ENCODE measurements at places on chromosomes 6 and 20.
A peak's percentile ranks its signal among the peaks of the same experiment; 100 is the strongest.

- no peak for DNase-seq
Measured at GRCh38 chr6:41025966-41026530, 13.0 kb downstream of the UNC5CL start.

GRCh38 chr20:19970256-19970765 is 46.9 kb upstream of the NAA20 start:
- no peak for DNase-seq

GRCh38 chr6:90083891-90084290 is 189.6 kb downstream of the GJA10 start:
- DNase-seq: no peak

GRCh38 chr6:43143235-43144128 is 27.6 kb upstream of the SRF start:
- DNase-seq: peak; percentile 96

DNA sequence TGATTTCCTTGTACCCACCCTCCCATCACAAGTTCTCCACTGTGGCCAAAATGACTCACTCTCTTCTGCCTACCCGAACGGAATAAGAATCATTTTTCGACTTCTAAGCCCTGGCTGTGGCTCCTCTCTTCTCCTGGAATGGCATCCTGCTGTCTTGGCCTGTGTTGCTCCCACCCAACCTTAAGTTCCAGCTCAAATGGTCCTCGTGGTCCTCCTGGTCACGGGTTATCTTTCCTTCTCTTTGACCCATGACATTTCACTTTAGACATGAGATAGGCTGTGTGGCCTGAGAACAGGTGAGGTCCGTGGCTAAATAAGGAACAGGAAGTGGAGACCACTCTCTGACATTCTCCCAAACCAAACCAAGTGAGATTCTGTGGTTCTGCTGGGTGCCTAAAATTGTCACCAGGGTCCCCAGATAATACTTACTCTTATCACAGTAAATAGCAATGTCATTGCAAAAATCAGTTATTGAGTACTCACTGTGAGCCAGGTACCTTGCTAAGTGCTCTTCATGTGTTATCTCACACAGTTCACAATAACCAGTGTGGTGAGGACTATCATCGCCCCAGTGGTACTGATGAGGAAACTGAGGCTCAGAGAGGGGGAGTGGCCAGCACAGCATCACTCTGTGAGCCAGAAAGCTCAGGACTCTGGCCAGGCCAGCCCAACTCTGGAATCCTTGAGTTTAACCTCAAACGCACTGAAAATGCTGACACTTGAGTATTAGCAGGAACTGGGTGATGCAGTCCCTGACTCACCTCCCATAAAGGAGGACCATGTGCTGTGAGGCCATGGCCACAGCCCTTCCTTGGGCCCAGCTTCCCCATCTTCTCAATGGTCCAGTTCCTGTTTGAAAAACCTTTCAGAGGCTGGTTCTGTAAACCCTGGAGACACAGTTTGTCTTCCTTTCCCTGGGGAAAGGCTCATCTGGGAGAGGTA is 74.8 kb upstream of the SIRPA start:
- peak; percentile 90 for DNase-seq

DNA sequence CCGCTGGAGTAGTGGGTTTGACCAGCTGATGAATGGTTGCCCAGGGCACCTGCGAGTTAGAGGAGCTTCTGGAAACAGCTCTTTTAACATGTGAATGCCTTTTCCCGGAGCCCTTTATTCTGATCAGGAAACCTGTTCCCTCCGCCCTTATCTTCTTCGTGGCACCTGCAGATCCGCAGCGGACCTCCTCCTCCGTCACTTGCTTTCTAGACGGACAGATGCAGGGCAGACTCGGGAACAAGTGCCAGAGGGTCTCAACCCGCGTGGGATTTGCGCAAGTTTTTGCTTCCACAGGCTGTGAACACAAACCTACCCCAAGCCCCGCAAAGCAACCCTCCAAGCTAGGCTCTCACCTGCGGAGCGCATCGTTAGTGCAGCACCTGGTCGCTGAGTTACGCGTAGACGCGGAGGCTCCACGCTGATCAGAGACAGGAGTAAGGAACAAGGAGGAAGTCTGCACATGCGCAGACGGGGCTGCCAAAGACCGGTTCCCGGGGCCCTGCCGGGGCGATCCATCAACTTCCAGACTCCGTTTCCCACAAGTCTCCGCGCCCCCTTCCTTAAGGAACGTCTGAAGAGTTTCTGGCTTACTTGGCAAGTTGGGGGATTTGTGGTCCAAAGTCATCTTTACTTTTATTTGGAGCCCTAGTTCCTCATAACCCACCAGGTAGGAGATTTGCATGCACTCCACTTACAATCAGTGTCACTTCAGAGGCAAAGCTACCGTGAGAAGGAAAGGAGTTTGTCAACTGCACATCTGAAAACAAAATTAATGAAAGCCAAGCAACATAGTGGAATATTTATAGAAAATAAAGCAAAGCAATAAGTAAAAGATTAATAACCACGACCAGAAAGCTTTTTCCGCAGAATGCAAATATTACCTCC is 52.7 kb upstream of the ELMO2 start:
- peak; percentile 11 for DNase-seq

- DNase-seq: peak; percentile 61
Measured at GRCh38 chr6:33207552-33208090, 679 bp upstream of the RING1 start.

DNA sequence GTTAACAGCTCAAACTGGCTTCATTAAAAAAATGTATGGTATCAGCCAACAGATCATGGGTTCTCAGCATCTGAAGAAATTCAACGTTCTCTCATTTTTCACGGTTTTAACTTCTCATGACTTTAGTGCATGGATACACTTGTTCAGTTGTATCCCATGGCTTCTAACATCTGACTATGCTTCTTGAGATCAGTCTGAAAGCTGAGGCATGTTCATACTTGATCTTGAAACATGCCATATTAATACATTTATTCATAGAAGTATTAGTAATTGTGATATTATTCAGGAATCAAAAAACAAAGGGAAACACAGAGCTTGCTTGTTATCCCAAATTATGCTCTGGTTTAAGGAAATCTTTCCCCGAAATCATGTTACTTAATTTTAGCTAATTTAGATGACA is 649.4 kb downstream of the PRKN start:
- no peak for DNase-seq

DNA sequence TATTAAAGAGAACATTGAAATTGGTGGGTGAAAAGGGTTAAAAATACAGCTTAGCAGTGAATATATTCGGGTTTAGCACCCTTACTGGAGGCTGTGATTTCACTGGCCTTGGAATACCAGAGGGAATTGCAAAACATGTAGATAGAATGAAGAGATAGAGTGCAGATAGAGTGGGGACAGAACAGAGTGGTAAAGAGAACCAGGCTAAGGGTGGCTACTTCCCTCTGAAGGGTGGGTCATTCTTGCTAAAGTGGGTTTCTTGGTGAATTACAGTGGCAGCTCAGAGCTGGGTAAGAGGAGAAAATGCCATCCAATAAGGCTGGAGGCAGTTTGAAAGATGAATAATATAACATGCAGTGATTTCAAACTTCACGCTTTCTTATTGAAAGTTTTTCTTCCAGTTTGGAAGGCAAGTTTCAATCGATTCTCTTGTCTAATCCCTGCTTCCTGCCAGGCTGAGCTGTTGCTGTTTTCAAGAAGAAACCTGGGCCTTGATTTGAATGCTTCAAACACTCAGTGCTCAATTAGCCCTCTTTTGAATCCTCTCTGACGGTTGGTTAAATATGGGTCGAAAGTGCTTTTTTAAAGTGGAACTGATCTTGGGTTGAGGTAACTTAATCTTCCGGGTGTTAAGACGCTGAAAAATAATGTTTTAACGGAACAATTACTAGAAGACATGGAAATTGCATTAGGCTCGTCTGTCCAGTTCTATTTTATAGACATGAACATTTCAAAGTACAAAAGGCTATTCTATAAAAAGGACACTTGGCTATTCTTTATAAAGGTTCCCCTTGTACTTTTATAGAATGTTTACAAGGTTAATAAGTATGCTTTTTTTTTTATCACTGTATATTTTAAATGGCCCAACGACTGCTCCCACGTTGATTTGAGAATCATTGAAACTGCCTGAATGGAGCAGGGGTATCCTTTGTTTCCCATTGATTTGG is 203.3 kb downstream of the BCAS1 start:
- DNase-seq: no peak

- DNase-seq: no peak
Measured at GRCh38 chr20:36773107-36773596, 411 bp downstream of the DSN1 start.

GRCh38 chr6:26743157-26743821 is 83.7 kb upstream of the ZNF322 start:
- peak; percentile 62 for DNase-seq

DNA sequence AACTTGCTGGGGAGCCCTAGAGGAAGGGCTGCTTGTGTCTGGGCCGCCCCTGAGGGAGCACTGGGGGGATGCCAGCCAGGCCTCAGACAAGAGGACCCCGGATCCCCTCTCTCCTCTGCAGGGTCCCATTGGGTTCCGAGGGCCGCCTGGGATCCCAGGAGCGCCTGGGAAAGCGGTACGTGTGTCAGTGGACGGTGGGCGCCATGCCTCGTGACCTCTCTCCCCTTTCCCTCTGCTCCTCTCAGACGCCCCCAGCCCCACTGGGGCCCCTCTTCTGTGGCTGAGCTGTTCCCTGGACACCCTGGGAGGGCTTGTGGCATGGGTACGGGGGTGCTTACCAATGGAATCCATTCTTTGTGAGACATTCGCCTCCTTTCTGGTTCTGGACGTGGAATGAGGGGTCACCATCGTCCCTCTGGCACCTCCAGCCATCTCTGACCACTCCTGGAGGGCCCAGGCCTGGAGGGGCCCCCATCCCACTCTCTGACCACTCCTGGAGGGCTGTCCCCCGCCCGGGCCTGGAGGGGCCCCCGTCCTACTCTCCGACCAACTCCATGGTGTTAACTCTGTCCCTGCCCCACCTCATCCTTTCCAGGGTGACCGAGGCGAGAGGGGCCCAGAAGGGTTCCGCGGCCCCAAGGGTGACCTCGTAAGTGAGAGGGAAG is 9.9 kb downstream of the COL9A3 start:
- no peak for DNase-seq

DNA sequence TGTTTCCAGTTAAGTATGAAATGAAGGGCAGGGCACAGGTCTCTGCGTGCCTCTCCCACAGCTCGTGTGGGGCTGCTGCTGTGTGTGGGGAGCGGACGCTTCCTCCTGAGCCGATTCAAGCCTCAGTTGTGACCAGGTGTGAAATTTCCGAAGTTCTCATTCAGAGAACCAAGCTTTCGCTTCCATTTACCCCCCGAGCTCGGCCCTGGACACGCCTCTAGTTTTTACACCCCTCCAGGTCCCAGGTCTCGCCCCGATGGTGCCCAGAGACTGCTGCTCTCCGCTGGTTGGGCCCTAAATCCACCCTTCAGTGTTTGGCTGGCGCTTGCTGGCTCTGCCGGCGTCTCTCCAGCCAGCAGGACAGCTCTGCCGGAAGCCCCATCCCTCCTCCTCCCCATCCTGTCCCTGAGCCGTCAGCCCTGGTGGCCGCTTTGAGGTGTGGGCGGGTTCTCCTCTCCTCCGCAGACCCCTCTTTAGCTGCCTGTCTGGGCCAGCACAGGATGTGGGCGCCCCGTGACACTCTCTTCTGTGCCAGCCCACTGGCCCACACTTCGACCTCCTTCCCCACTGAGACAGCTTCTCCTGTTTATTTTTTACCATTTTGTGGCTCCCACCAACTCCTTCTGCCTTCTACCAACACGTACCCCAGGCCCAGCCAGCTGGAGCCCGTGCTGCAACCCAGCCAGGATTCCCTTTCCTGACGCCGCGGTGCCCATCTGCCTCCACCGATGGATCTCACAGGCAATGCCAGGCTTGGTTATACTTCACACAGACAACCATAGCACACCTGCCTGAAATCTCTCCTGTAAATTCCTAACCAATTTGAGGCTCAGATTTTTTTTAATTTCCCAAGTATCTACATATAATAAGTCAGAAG is 142.8 kb downstream of the DLL1 start:
- no peak for DNase-seq

- DNase-seq: no peak
Measured at GRCh38 chr6:152063170-152063921, 255.9 kb downstream of the ESR1 start.

GRCh38 chr20:48298851-48299484 is 513.7 kb upstream of the SULF2 start:
- peak; percentile 67 for DNase-seq

- DNase-seq: no peak
Measured at GRCh38 chr20:38162149-38162548, 2.9 kb downstream of the TGM2 start.

GRCh38 chr6:20266851-20267608 is 54.8 kb upstream of the MBOAT1 start:
- DNase-seq: no peak

DNA sequence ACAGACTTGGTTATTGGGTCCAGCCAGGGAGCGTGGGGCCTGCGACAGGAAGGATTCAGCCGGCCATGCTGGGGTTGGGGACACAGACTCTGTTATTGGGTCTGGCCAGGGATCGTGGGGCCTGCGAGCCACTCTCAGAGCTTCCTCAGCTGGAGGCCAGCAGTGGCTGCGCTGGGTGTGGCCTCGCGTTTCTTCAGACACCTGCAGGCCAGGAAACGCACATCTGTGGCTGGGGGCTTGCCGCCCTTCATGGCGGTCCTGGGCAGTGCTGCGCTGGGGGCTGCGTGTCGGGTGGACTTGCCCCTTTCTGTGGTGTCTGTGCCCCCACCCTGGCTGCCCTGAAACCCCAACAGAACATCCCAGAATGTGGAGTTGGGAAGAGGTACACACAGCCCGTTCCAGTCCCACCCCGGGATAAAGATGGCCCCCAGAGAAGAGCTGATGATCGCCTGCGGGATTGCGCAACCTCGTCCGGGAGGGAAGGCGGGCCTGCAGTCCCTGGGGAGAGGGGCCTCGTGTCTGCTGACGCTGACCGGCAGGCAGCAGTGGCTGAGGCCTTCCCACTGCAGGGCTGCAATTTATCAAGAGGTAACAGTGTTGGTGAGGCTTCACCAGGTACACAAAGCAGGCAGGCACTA is 16.9 kb upstream of the MTG2 start:
- peak; percentile 36 for DNase-seq

GRCh38 chr20:3413393-3413889 is 6.0 kb upstream of the DNAAF9 start:
- no peak for DNase-seq

- DNase-seq: no peak
Measured at GRCh38 chr6:66103354-66103753, 396.3 kb upstream of the EYS start.

DNA sequence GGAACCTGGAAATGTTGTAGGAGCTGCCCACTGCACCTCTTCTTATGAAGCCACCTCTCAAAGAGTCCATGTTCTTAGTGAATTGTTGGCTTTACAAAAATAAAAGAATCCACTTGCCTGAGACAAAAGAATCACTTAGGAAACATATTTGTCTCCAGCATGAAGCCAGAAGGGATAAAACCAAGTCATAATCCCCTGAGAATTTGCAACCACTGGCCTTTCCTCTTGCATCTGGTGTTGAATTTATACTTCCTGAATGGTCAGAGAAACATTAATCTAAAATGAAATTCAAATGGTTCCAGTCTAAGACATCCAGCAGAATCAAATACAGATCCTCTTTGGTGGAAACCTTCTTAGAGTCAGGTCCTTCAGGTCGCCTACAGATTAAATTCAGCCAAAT is 192.5 kb upstream of the ECI2 start:
- DNase-seq: no peak
